Jurkat, Clone E6-1 (cell line): ENCODE measurements at places on chromosomes 1 and 21.

GRCh38 chr1:232856541-232856940 lies 51.3 kb downstream of the MAP10 start:
- DNase-seq = no peak

DNA sequence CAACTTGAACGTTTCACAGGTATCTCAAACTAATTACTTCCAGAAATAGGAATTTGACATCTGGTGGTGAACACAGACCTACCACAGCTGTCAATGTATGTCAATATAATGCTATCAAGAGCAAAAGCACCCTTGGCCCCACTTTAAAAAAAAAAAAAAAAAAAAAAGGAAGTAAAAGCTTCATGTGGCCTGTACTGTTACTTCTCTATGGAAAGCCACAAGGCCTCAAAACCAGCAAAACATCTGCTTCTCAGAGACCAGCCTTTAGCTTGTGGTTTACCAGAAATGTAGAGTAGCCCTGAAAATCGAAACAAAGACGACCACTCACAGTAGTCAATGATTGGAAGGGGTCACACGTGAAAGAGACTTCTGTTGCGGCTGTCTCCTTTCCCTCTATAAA lies 109.6 kb downstream of the SLC45A1 start:
- DNase-seq = peak; percentile 81

- no peak for DNase-seq
Measured at GRCh38 chr1:9306006-9306405, 13.3 kb downstream of the SPSB1 start.

- no peak for DNase-seq
Measured at GRCh38 chr1:38235705-38236104, 189.1 kb upstream of the POU3F1 start.

- DNase-seq = no peak
Measured at GRCh38 chr21:43681650-43682049, 22.3 kb downstream of the RRP1B start.
